SHP77 (cell line): ENCODE measurements at places on chromosomes 6 and 20.

DNA sequence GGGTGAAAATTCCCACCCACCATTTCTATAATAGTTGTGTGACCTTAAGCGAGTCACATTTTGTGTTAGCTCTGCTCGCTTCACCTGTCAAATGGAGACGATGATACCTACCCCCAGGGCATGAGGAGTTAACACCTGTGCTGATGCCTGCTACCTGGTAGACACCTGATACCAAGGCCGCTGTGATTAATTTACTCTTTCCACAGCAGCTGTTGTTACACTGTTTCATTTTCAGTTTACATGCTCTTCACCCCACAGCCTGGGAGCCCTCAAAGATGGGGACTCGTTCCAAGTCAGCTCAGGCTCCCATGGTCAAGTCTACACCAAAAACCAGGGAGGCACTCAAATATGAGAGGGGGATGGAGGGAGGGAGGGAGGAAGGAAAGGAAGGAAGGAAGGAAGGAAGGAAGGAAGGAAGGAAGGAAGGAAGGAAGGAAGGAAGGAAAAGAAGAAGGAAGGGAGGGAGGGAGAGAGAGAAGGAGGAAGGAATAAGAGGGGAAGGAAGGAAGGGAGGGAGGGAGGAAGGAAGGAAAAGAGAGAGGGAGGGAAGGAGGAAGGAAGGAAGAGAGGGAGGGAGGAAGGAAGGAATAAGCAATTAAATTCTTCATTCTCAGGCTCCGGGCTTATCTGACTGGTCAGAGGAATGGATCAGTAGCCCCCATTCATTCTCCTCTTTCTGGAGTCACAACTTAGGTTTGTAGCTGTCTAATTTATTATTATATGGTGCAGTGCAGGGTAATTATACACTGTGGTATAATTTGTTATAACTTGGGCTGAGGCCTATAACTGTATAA is 40.9 kb downstream of the PDYN start:
- DNase-seq = no peak

DNA sequence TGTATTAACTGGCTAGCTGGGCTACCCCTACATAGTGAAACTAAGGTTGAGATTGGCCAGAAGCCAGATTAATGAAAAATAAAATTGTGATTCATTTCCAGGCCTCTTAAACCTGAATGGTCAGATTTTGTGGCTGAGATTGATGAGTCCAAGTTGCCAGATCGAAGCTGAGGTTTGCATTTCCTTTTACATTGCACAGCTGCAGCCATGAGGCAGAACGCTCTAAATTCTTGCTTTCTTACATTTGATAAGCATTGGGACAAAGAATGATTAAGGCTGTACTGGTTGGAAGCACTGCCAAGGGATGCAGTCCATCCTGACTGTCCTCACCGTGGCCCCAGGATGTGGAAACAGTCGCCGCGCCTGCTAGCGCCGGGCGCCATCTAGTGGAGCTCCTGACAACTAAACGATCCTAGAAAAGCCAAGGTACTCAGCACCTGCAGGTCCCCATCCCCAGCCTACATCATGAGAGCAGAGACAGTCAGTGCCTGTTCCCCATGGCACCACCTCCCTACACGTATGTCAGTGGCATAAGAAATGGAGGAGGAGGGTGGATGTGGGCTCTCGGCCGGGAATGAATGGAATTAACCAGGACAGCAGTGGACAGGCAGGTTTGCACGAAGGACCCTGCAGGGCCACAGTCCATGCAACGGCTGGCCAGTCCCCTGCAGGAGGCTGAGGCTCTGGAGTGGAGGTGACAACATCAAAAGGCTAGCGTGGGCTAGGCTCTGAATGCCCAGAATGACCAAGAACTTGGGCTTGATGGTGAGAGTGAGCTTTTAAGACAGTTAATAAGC is 19.0 kb downstream of the PXDC1 start:
- DNase-seq = peak; percentile 52

- no peak for DNase-seq
These were observed 498.5 kb downstream of the QKI start for GRCh38 chr6:163913045-163913444.

DNA sequence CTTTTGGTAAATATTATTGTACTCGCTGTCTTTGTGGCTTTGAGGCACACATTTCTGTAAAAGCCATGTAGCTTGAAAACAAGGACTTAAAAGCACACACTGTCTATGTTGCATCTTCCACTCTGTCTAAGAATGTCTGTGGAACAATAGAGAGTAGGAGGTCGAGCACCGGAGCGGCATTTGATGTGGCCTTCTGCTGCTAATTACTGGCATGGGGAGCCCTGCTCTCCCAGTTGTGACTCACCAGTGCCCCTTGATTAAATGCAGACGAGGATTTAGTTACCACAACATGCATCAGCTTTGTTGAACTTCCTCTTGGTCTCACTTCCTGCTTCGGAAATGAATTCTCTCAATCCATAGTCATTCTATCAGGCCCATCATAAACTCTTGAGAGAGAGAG is 680.7 kb upstream of the SLC35B3 start:
- DNase-seq = no peak

DNA sequence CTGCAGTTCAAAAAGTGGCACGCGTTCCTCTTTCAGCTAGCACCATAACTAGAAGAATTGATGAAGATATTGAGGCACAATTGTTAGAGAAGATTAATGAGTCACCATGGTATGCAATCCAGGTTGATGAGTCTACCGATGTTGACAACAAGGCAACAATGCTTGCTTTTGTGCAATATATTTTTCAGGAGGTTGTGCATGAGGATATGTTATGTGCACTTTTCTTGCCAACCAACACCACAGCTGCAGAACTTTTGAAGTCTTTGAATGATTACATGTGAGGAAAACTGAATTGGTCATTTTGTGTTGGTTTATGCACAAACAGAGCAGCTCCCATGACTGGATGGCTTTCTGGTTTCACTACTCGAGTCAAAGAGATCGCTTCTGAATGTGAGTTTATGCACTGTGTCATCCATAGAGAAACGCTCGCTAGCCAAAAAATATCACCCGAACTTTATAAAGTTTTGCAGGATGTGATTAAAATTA is 129.3 kb upstream of the SLC24A3 start:
- no peak for DNase-seq

DNA sequence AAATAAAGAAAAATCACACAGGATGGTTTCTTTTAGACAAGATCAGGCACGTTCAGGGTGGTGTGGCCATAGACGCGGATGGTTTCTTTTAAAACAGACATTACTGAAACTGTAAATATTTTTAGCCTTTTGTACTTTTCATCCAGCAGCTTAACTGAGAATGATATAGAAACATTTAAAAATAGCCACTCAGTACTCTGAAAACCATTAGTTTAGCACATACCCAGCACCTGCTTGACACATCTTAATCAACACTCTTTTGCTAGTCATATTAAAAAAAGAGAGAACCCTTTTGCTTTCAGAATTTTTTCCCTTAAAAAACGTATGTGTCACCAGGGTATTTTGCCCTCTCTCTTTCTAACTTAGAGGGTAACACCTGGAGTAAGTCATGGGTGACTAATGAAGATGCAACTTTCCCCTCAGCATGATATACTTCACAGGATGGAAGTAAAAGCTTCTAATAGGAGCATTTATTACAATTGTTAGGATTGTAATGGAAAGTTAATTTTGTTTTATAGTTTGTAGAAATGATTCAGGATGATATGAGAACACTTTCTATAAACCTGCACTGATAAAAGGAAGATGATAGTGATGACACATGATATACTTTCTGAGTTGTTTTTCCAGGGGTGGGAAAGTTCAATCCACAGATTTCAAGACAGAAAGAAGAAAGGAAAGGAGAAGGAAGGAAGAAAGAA is 45.2 kb downstream of the BACH2 start:
- no peak for DNase-seq

DNA sequence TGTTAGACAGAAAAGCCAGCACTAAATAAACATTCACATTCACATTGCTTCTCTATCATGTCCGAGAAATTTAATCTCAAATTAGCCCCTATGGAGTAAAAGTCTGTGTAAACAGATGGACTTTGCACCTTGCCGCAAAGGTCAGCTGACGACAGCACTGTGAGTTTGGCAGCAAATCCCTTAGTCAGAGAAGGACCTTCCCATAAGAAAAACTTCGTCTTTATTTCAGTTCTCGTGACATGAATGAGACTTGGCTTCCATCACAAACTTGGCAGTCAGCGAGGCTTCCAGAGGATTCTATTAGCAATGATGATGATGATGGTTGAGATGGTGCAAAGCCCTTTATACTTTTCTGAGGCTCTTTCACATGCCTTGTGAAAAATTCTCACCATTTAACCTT is 133.7 kb upstream of the IFNGR1 start:
- DNase-seq = no peak

DNA sequence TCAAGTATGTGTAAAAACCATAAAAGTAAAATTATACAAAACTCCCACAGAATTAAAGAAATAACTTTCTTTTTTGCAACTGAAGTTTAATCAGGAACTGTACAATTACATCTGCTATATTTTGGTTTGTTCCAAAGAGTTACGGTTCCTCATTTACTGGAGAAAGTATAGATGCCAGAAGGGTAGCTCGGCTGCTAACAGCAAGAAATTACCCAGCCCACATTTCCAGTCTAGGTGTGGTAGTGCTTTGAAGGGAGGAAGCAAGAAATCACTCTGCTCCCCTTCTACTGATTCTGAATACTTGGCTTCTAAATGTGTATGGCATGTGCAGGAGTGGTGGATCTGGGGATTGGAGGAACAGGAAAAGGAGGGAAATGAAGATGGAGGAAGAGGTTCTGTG is 441.3 kb downstream of the CDC5L start:
- no peak for DNase-seq

DNA sequence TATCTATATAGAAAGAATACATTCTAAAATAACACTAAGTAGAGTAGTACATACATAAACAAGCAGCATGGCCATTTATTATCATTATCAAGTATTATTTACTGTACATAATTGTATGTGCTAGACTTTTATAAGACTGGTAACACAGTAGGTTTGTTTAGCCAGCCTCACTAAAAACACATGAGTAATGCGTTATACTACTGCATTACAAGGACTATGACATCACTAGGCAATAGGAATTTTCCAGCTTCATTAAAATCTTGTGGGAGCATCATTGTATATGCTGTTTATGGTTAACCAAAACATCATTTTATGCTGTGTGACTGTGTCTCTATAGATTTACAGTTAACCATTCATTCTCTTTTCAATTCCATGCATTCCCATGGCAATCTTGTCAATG is 131.7 kb upstream of the HDGFL1 start:
- no peak for DNase-seq

DNA sequence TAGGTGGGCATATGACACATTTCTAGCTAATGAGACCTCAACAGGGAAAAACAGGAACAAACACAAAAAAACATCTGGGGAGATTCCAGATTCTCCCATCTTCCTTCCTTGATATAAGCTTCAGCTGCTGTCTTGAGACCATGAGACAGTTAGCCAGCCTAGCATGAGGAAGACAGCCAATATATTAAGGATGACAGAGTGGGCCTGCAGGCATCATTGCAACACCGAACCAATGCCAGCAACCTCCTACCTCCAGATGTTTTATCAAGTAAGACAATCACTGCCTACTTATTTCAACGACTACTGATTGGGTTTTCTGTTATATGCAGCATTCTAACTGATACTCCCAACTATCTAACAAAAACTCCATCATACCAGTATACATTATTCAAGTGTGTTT is 119.0 kb downstream of the ISM1 start:
- no peak for DNase-seq

- DNase-seq = no peak
These were observed 62.0 kb downstream of the CDH26 start for GRCh38 chr20:60020251-60020650.

- peak; percentile 46 for DNase-seq
These were observed 48.5 kb downstream of the PYGB start for GRCh38 chr20:25296094-25297093.

- no peak for DNase-seq
These were observed 381.5 kb downstream of the TFAP2A start for GRCh38 chr6:10033223-10033829.

DNA sequence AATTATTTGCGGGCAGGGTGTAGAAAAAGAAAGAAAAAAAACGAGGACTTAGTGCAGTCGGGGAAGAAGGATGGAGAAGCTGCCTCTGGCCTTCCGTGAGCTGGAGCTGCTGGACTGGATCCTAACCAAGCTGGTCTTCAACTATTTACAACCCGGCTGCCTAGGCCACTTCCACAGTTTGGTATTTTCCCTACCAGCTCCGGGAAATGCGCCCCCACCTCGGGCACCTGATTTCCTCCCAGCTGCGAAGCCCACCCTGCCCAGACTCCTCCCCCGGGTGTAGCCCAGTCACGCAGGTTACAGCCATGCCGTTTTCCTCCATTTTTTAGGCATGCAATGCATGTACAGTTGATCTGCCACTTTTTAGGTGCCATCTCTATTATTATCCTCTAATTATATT is 21.2 kb downstream of the THEMIS start:
- peak; percentile 34 for DNase-seq

DNA sequence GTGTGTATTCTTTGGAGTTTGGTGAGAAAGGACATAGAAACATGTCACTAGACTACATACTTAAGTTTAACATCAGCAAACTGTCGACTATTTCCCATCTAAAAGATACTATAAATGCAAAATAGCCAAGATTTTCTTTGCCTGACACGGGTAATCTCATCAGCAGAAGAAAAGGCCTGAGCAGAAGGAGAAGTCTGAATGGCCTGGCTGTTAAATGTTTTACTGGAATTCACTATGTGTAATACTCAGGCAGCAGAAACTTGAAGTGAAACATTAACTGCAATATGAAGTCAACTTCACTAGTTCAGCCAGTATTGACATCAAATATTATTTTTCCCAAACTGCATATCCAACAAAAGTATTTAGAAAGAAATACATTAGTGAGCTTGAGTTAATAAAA is 6.4 kb upstream of the DSE start:
- DNase-seq = no peak

DNA sequence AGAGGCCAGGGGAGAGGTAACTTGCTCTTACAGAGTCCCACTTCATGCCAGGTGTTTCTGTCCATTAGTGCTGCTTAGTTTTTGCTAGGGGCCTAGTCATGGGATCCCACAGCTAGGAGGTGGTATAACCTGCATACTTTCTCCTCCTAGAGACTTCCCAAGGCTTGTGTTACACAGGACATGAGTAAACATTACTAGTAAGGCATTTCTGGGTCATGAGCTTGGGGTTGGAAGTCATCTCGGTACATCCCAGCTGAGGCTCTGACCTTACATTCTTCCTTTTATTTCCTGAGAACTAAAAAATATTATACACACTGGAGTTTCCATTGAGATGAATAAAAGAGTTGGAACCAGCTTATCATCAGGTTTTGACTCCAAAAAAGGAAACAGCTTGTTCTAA is 20.9 kb upstream of the PNPLA1 start:
- DNase-seq = no peak

- no peak for DNase-seq
These were observed 926 bp downstream of the MYLIP start for GRCh38 chr6:16129623-16130401.

- peak; percentile 17 for DNase-seq
These were observed 57.3 kb upstream of the PHACTR2 start for GRCh38 chr6:143620447-143620846.

DNA sequence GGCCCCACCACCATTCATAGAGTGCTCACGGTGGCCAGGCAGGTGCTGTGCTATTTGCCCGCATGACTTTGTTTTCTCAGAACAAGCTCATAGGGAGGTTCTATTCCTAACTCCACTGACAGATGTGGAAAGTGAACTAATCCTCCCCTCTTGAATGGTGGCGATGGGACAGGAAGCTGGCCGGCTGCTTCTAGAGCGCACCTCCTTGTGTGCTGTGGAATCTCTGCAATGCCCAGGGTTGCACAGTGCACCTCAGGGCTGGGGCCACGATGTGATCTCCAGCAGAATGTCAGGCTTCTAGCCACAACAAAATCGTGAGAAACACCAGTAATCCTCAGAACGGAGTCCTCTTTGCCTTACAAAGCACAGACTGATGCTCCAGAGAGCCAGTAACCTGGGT is 53.8 kb upstream of the SLC22A23 start:
- DNase-seq = no peak

- peak; percentile 38 for DNase-seq
These were observed 1.8 kb upstream of the KCNQ5 start for GRCh38 chr6:72619883-72620696.
